ENCODE measurements at places on chromosomes 1 and 21.
A peak's percentile ranks its signal among the peaks of the same experiment; 100 is the strongest.

- DNase-seq, result peak; percentile 72
These were observed 12.9 kb downstream of the KIAA1614 start for GRCh38 chr1:180925471-180926051.

GRCh38 chr1:182391362-182392049 is at the start of gene GLUL:
TSS of gene GLUL (minus strand) at chr1:182391790. CDS start at chr1:182388737, 3,053 bp downstream.
- DNase-seq, result peak; percentile 85

- DNase-seq, result no peak
These were observed 43.9 kb downstream of the ABCG1 start for GRCh38 chr21:42262831-42263231.

DNA sequence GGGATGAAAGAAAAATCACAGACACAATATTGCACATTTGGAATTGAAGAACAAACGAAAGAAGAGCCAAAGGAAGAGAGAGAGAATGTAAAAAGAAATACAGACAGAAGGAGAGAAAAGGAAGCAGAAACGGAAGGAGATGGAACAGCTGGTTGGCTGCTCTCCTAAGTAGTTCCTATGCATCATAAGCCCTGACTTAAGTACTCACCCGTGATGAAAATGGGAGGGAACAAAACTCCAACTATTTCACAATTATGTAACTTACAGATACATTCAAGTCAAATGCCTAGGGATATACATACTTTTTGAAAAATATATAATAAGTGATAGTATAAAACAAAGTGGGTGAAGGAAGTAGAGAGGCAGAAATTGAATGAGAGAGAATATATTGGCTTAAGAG is 88.5 kb downstream of the TTLL7 start:
- DNase-seq, result no peak

GRCh38 chr1:222064388-222065211 is 322.7 kb upstream of the DUSP10 start:
- DNase-seq, result no peak

DNA sequence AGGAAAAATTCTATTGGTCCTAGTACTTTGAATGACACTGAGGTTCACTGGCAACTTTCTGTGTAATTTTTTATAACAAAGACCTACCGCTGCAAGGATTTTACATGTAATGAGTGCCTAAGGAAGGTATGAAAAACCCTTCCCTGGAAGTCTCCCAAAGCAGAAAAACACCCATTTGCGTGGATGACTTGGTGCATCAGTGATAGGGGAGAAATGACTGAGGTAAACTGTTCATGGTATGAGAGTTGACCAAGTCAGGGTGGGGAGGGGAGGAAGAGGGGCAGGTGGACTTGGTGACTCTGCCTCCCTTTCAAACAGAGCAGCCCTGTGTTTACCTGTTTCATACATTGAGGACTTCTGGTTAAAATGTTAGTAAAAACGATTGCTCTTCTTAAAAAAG is 78.8 kb upstream of the IPO9 start:
- no peak for DNase-seq

DNA sequence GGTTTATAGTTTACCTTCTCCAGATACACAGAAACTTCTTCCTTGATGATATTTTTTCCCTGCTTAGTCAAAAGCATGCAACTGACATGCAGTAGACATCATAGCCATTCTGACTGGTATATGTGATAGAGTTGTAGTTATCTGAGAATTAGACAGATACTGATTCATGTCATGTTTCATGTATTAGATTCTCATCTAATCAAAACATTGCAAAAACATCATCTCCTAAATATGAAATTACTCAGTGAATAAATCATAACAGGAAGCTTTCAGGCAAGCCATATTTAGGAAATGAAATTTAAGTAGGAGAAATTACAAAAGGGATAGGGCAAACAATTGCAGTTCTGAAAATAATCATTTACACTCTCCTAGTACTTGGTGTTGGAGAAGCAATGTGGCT is 38.4 kb upstream of the ASB17 start:
- no peak for DNase-seq

DNA sequence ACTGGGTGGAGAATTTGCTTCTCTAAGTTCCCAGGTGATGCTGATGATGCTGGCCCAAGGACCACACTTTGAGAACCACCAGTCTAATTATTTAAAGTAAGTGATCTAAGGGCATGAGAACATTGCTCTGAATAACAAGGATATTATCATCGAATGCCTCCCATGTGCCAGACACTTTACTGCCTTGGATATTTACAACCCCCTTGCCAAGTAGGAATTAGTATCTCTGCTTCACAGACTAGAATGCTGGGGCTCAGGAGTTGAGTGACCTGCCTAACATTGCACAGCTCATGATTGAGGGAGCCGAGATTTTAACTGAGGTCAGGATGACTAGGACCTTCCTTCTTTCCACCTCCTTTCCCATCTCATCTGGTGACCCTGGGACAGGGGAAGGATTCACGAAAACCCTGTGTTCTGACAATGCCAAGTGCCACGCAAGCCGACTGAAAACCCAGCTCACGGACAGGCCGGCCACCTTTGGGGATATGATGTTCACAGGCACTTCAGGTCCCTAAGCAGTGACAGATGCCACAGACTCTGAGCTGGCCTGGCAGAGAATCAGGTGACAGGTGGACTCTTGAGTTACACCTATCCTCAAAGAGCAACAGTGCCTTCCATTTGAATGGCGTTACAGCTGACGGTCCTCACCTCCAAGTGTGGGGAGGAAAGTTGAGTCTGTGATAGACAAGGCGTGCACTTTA is 230.7 kb downstream of the TOMM20 start:
- DNase-seq, result no peak

GRCh38 chr1:174217787-174218574 is 58.7 kb downstream of the RABGAP1L start:
- DNase-seq, result no peak

- no peak for DNase-seq
These were observed 171.2 kb downstream of the TTLL7 start for GRCh38 chr1:83827741-83828140.

GRCh38 chr1:107264561-107264960 is 123.7 kb downstream of the NTNG1 start:
- no peak for DNase-seq

DNA sequence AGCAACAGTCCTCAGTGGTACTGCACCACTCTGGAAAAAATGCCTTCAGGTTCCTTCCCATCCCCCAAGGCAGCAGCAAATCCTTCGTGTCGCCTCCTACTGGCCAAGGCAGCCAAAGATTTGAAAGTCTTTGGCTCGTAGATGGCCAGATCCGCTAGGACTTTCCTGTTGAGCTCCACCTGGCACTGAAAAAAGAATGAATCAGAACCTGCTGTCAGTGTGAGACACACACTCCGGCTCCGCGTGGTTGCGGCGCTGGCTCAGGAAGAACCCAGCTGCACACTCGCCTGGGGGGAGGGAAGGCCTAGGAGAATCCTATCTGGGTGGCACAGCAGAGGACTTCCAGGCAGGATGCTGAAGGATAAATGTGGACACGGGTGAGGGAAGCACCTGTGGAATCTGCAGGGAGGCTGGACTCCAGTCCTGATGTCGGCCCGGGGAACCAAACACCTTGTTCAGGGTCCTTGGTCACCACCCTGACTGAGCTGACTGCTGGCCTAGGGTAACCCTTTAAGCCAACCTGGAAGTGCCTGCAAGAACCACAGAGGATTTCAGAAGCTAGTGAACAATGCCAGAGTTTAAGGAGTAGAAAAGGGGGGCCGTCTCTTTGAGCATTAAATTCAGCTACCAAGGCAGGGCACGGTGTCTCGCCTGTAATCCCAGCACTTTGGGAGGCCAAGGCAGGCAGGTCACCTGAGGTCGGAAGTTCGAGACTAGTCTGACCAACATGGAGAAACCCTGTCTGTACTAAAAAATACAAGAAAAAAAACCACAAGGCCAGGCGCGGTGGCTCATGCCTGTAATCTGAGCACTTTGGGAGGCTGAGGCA is 3.2 kb upstream of the CCNL2 start:
- DNase-seq, result peak; percentile 80

GRCh38 chr1:56547473-56547872 is 31.9 kb downstream of the PLPP3 start:
- DNase-seq, result no peak

Data from WERI-Rb-1 (cell line).